ENCODE measurements at places on chromosomes 1 and 21.

- no peak for DNase-seq
Measured at GRCh38 chr1:167922611-167923074, 8.7 kb upstream of the ADCY10 start.

DNA sequence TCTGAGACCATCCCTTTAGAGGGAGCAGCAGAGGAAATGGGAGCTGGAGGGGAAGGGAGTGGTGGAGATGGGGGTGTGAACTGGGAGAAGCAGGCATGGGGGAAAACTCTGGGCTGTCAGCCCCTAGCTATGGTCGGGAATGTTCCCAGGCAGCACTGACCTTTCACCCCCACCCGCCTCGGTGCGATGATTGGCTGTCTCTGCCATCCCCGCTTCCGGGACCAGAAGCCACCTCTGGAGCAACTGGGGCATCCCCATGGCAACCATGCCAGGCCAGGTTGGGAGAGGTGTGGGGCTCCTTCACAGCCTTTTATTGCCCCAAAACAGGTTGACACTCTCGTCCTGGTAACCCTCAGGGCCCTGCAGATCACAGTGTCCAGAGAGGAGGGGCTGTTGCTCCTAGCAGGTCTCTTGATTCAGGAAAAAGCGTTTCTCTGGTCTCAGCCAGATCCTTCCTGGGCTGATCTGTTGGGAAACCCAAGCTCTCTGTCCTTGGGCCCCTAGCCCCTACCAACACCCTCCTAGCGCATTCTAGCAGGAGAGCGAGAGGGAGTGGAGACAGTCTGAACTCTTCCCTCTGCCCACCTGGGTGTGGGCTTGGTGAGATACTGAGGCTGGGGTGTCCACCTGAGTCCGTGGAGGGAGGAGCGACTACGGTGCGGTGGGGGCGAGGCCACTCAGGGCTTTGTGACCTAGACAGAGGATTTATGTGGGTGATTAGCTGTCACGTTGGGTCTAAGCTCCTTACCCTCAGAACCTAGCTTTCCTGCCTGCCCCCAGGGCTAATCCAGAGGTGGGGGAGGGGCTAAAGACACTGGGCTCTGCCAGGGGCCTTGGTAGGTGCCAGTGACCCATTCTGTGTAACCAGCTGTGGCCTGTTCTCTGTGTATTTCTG is 12.2 kb upstream of the SLC6A9 start:
- DNase-seq, result no peak

- DNase-seq, result no peak
Measured at GRCh38 chr1:41317361-41317760, 43.9 kb upstream of the FOXO6 start.

GRCh38 chr21:44461005-44461404 is 5.7 kb downstream of the LRRC3 start:
- no peak for DNase-seq

DNA sequence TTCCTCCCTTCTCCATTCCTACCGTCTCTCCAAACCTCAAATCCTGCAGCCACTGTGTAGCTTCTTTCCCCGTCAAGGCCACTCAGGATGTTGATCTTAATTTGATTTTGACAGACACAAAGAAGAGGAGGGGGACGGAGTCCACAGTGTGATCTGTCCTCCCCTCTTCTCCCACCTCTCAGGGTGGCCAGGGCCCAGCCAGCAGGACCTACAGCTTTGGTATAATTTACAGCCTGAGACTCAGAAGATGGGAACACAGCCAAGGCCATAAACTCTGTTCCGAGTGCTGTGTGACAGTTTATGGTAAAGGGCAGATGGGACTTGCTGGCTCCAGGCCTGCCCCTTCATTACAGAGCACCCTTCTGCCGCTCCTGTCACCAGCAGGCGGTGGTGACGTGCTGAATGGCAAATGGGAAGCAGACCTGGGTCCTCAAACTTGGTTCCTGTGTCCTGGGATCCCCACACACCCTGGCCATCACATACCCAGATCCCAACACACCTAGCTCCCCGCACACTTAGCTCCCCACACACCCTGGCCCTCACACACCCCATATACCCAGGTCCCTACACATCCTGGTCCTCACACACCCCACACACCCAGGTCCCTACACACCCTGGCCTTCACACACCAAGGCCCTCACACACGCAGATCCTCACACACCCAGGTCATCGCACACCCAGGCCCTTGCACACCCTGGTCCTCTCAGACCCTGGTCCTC is 71.6 kb downstream of the CD2 start:
- DNase-seq, result no peak

DNA sequence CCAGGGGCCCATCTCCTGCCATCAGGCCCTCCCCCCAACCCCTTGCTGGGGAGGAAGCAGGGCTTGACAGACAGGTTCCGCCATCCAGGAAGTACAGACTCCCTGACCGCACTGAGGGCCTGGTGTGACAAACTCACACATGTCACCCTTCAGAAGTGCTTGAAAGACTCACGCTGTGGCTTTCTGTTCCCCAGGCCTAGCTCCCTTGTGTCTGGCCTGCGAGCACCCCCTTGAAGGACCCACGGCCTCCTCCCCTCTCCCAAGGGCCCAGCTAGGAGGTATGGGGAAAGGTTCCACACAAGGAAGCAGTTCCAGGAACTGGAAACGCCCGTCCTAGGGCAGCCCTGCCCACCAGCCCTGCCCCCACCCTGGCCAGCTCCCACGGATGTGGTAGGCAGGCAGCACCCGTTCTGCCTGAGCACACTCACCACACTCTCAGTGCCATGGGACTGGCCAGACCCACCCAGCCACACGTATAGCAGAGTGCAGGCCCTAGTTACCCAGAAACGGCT is 26.7 kb downstream of the SLC2A1 start:
- peak; percentile 92 for DNase-seq

DNA sequence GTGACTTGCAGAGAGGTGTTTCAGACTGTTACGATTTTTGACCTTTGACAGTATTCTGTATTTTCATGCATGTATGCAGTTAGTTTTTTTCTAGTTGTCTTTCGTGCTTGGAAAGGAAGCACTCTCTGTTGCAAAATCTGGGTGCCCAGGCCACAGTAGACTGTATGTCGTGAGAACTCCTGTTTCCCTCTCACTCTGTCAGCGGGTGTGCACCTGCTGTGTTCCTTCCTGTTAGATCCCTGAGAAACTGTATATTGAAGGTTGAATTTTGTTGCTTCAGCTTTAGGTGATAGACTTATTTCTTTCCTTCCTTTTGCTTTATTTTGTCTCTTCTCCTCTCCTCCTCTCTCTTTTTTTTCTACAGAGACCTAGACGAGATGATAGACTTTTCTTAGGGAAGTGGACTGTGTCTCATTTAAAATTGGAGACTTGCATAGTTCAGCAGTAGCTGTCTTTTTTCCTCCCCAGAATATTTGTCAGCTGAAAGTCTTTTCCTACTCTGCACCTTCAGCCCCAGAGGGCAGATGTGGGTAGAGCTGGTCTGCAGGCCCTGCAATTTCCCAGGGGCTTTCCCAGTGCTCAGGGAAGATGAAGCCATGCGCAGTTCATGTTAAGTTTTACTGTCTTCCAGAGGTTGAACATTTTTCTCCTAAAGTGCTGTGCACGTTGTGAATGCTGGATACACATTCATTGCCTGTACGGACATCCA is 1.4 kb downstream of the TRAPPC10 start:
- peak; percentile 29 for DNase-seq

- no peak for DNase-seq
Measured at GRCh38 chr1:224735159-224735558, 119.0 kb downstream of the CNIH3 start.

- no peak for DNase-seq
Measured at GRCh38 chr1:42962641-42963377, 4.1 kb upstream of the SLC2A1 start.

GRCh38 chr1:57063406-57064125 is 97.8 kb upstream of the C8B start:
- no peak for DNase-seq

GRCh38 chr1:32127409-32128198 is 19.7 kb downstream of the KPNA6 start:
- DNase-seq, result no peak

DNA sequence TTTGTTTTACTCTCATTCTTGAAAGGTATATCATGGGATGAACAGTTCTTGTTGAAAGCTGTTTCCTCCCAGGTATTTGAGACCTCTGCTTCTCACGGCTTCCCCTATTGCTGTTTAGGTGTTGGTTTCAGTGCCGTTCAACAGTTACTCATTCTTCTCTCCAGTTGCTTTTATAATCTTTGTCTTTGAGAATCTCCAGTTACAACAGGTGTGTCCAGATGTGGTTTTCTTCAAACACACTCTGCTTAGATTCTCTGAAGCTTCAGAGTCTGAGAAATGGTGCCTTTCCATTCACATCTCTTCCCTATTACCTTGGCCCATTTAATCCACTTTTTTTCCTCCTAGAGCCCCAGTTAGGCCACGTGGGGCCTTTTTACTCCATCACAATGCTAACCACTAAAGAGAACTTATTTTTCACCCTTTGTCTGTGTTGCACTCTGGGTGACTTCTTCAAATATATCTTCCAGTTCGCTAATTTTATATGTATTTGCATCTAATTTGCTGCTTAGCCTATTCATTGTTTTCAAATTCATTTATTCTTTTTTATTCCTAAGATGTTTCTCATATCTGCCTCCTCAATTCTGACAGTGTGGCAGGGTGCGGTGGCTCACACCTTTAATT is 46.7 kb upstream of the SLC19A1 start:
- no peak for DNase-seq

GRCh38 chr21:46471514-46471913 is 12.8 kb downstream of the DIP2A start:
- no peak for DNase-seq

DNA sequence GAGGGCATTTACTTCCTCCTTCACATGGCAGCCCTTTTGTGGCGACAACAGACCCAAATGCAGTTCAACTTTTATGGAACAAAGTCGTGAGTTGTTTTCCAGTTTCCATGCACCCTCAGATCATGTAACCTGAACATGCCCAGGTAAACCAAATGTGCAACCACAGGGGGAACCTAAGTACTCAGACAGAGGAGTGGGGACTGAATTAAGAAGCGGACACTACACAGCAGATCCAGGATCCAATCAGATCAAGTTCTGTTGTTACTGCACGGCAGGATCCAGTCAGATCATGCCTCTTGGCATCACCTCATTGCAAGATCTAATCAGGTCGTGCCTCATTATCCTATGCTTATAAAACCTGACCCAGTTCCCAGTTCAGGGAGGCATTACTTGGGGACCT is 115.7 kb downstream of the MATN1 start:
- DNase-seq, result no peak

GRCh38 chr1:34166625-34167361 is 1.8 kb upstream of the CSMD2 start:
- no peak for DNase-seq

- DNase-seq, result no peak
Measured at GRCh38 chr1:157968946-157969345, 24.5 kb upstream of the KIRREL1 start.

DNA sequence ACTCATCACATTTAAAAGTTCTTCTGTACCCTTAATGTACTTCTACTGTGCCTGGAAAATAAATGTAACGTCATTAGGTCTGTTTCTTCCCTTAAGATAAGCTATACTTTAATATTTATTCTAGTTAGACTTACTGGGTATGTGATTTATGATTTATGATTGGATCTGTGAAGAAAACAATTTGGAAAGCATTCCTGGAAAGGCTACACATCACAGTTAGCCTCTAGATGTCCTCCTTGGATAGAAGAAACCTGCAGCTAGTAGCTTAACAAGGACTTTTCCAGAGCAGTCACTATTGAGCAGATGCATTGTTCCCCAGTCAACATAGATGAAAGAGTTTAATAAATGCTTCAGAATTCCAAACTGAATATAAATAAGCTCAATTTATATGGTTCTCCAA is 22.2 kb upstream of the ABL2 start:
- DNase-seq, result peak; percentile 32

DNA sequence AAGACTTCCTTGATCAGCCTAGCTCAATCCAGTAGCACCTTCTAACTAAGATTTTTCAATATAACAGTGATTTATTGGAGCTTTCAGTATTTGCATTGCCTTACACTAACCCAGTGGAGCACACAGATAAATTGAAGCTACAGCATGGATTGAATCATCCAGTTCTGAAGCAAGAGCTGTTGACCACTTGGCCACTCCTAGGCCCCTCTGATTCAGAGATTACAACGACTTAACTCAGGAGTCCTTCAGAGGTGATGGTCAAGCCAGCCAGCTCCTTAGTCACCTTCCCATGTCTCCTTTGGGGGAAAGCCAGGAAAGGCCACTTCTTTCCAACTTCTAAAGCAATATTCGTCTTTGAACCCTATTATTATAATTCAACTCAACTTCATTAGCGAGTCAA is 151.8 kb downstream of the TENT5C start:
- DNase-seq, result no peak

DNA sequence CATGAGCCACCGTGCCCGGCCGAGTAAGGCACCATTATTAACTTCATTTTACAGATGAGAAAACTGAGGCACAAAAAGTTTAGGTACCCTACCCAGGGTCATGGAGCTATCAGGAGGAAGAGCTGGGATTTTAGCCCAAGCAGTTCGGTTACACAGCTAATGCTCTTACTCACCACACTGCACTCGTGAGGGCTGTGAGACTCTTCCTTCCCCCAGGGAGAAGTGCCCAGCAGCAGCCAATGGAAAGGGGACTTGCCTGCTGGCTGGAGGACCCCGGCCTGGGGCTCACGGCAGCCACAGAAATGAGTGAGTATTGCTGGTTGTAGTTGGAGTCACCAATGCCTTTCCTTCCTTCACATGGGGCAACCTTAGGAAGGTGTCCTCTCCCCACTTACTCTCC is 5.2 kb upstream of the CSF1 start:
- DNase-seq, result no peak

DNA sequence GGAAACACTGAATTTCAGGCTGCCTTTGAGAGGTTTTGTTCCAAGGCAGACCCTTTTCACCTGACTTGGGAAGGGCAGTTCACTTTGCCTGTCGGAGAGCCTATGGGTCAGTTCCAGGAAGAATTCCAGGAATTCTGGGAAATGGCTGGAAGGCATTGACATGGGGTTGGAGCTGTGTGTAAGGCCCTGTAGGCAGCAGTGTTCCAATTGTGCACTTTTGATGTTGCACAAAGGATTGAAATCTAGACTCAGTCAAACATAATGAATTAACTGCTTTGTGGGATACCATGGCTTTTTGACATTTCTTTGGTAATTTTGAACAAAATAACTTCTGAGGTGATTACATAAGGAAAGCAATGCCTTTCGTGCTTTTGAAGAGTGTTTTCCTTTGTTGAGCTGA is 184.6 kb downstream of the SDCCAG8 start:
- DNase-seq, result no peak

GRCh38 chr1:113616156-113616555 is 143.1 kb downstream of the PHTF1 start:
- no peak for DNase-seq

DNA sequence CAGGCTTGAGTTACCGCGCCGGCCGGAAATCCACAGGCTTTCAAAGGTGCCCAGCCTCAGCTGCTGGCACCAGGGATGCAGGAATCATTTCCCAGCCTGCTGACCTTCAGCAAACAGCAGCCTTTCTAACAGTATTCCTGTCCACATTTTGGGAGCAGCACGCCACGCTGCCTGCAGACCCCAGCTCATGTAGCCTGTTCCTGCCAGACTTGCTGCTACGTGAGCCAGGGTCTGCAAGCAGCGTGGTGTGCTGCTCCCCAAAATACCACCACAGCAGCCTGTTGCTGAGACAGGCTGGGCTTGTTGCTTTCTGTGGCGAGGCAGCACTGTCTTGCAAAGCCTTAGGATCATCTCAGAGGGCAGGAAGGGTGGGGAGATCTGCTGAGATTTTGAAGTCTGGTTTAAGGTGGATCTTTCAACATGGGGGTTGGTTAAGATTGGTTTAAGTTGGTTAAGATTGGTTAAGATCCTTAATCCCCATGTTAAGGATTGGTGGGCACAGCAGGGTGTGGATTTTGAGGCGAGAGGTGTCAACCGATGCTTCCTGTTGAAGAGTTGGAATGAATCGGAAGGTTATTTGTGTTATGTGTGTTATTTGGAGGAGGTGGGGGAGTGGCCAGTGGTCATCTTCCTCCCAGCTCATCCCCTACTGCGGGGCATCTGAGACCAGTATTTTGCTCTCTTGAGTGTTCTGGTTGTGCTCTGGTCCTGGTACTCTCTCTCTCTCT is 12.9 kb downstream of the FAAH start:
- DNase-seq, result no peak

Data from CD14-positive monocyte (primary cell).